ENCODE measurements at places on chromosomes 7 and 10.

DNA sequence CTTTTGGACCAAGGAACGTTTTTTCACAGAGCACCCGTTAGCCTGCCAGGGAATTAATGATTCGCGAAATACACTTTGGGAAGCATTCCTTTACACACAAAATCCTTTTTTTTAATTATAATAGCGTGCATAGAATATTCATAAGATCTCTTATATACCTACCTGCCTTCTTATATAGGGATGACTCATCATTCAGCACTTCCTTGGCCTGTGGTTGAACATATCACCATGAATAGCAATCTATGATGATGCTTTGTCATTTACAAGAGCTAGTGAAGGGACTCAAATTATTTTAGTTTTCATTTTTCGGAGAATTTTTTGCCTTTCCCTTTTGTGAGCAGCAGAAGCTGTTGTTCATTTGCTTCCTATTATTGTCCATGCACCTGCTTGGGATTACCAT lies 97.0 kb downstream of the CDH23 start:
- DNase-seq = no peak

DNA sequence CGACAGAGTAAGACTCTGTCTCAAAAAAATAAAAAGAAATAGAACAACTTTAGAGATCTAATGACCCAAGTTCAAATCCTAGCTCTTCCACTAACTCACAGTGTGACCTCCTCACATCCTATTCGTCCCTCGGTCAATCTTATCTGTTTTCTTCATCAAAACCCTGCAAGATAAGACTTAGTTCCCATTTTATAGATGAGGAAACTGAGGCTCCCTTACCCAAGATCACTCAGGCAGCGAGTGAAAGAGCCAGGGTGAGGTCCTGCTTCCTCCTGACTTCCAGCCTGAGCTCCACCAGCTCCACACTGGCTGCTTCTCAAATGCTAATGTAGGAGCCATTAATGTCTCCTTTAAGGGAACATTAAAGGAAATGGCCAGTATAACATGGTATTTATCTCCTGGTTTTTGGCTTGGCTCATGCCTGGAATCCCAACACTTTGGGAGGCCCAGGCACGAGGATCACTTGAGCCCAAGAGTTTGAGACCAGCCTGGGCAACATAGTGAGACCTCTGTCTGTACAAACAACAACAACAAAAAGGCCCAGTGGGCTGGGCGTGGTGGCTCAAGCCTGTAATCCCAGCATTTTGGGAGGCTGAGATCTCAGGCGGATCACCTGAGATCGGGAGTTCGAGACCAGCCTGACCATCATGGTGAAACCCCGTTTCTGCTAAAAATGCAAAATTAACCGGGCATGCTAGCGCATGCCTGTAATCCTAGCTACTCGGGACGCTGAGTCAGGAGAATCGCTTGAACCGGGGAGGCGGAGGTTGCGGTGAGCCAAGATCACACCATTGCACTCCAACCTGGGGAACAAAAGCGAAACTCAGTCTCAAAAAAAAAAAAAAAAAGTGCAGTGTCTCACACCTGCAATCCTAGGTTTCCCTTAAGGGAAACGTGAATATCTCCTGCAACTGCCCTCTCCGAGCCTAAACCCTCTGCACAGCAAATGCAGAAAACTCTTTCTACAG lies 3.4 kb upstream of the RHBDD2 start:
- DNase-seq = no peak

GRCh38 chr10:23516530-23516929 lies 77.7 kb downstream of the OTUD1 start:
- DNase-seq = no peak

GRCh38 chr7:151665368-151665767 lies 145.7 kb upstream of the RHEB start:
- no peak for DNase-seq

GRCh38 chr10:108789336-108789735 lies 1134.0 kb downstream of the XPNPEP1 start:
- no peak for DNase-seq

DNA sequence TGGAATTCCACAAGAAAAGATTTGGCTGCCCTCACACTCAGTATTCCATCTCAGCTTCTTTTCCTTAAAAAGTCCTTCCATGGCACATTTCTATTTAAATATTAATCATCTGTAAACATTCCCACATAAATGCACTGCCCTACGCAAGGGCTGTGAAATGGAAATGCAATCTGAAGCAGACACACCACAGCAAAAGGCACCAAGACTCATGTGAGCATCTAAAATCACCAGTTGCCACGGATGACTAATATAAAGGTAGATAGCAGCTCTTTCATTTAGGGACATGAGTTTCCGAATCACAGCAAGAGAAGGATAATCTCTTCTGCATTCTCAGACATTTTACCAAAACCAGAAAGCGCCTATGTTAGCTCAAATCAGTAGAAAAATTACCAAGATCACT lies 31.6 kb downstream of the COA1 start:
- DNase-seq = no peak

- DNase-seq = no peak
Measured at GRCh38 chr7:139651914-139652313, 125.9 kb downstream of the HIPK2 start.

GRCh38 chr10:12322583-12323131 lies 26.7 kb upstream of the CAMK1D start:
- DNase-seq = no peak

GRCh38 chr10:119326167-119326566 lies 118.8 kb downstream of the GRK5 start:
- DNase-seq = no peak

DNA sequence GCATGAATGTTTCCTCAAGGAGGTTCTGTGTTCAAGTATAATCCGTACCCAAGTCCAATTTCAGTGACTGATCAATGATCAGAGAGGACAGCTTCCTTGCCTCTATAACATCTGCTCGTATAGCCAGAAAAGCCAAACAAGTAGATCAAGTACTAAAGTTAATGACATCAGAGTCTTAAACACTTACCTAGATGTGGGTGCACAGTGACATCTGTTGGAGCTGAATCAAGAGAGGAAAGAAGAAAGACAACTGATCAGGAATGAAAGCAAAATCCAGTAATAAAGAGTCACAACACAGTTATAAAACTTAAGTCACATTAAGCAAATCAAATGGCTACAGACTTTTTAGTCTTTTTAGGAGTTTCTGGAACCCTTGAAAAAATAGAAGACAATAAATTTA lies 236.5 kb downstream of the RELN start:
- DNase-seq = no peak

- no peak for DNase-seq
Measured at GRCh38 chr7:12757443-12757842, 70.0 kb downstream of the ARL4A start.

DNA sequence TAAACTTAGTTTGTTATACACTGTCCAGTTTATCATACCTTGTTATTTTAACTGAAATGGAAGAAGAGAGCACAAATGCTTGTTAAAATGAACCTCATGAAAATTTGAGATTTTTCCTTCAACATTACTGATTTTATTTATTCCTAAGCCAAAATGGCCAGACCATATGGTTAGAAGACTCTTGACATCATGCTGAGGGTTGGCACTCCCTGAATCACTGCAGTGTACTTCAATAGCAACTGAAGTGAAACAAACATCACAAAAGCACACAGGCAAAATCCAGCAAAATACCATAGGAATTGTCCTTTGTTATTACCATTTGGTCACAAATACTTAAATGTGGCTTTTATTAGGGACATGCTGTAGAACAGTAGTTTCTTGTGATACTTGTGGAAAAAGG lies 347.8 kb downstream of the NXPH1 start:
- DNase-seq = no peak

Measured in activated naive CD8-positive, alpha-beta T cell treated with anti-CD3 and anti-CD28 coated beads, Interleukin-2, amount 50 U/mL, for 16 hours (primary cell).